ENCODE measurements at places on chromosomes 16 and 17.

GRCh38 chr17:9162275-9162985, 141.1 kb downstream of the NTN1 start:
- no peak for DNase-seq

DNA sequence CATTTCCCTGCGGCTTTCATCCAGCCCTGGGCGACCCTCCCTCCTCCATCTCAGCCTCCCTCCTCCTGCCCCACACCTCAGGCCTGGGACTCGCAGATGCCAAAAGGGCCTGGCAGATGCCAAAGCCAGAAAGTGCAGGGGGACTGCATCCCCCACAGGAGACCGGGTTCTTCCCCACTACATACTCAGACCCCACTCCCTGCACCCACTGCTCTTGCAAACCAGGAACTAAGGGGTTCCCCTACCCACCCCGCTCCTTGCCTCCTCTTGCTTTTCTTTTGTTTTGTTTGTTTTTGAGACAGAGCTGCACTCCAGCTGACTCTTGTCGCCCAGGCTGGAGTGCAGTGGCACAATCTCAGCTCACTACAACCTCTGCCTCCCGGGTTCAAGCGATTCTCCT, 3.2 kb downstream of the HS3ST6 start:
- DNase-seq: no peak

DNA sequence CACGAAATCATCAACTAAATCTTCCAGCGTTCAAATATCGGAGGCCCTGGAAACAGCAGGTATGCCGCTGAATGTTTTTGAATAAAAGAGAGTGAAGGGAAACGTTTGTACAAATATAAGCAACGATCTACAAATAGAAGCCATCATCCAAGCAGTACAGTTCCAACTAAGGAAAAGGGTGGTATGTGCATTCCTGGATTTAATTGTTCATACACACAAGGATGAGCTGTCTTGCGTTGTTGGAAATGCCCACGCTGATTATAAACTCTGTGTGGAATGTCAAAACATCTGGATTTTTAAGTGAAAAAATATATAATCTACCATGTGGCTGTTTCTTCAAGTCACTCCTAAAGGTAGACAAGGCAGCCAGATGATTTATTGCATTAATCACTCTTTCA, 191.8 kb upstream of the HSBP1 start:
- peak; percentile 7 for DNase-seq

GRCh38 chr16:366476-366875, 3.9 kb downstream of the MRPL28 start:
- DNase-seq: no peak

DNA sequence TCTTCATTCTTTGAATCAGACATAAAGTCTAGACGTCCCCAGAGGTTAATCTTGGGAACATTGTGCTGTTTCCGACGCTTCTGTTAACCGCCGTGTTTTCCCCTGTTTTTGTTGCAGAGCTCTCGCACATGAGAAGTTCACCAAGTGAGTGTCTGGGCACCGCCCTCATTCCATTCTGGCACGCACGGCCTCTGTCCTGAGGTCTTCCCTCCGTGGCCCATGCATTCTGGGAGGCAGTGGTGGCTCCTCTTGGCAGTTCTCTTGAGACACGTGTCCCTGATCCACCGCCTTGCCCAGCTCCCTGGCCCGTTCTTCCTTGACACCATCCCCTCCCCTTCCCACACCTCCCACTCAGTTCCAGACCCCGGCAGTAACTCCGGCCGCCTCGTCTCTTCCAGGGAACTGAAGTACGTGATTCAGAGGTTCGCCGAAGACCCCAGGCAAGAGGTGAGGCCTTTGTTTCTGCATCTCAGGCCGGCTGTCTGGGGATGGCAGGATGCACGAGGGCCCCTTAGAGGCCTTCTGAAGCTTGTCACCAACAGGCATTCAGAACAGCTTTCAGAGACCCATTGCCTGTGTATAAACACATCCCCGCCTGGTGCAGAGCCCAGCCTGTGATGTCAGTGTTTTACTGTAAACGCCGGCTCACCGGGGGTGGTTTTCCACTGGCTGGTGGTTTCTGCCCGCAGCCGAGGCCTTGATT, 85.9 kb upstream of the PLCG2 start:
- DNase-seq: no peak

DNA sequence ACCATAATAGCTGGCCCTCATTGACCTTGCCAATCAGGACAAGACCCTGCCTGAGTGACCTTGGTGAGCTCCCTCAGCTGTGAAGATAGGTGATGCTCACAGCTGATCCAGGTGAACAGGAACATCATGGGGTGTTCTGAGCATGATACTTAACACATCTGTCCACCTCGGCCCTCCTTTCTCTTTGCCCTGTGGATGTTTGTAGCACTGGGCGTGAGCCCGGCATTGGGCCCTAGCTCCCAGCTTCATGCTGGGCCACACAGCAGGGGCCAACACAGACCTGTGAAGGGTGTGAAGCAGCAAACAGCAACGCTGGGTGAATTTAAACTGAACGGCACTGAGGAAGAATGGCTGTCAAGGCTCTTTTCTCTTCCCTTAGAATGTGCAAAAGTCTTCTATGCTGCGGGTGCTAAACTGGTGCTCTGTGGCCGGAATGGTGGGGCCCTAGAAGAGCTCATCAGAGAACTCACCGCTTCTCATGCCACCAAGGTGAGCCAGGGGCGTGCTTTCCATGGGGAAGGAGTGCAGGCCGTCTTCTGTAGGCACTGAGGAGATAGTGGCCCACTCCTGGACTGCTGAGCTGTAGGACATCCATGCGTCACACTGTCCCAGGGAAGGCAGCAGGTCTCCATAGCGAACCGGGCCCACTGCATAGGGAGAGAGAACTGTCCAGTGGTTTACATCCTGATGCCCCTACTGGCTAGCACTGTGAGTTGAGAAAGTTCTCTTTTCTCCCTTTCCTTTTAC, 35.9 kb downstream of the TMEM11 start:
- no peak for DNase-seq

- no peak for DNase-seq
Measured at GRCh38 chr16:80604600-80605355, 64.0 kb downstream of the DYNLRB2 start.

- DNase-seq: no peak
Measured at GRCh38 chr17:66143657-66144282, 48.2 kb downstream of the CEP112 start.
